ENCODE measurements at places on chromosomes 2 and 18.
A peak's percentile ranks its signal among the peaks of the same experiment; 100 is the strongest.

GRCh38 chr2:32986480-32986879, 39.7 kb downstream of the LTBP1 start:
- no peak for DNase-seq

GRCh38 chr2:88690591-88691338, 708 bp upstream of the RPIA start:
- peak; percentile 14 for DNase-seq

DNA sequence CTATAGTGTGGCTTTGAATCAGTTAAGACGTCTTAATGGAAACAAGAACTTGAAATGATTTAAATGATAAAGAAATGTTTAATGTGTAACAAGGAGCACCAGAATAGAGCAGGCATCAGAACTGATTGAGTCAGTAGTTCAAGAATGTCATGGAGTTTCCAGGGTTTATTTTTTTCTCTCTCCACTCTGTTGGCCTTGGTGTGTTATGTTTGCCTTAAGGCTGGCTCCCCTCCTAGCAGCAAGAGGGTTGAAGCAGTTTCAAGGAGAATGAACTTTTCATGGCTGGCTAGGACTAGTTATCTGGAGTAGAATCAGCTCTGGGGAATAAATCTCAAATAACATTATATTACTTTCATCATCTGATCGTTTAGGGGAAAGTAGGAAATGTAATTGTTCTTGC, 13.4 kb upstream of the GLS start:
- no peak for DNase-seq

GRCh38 chr2:186031229-186031628, 292.6 kb downstream of the FSIP2 start:
- DNase-seq: no peak

DNA sequence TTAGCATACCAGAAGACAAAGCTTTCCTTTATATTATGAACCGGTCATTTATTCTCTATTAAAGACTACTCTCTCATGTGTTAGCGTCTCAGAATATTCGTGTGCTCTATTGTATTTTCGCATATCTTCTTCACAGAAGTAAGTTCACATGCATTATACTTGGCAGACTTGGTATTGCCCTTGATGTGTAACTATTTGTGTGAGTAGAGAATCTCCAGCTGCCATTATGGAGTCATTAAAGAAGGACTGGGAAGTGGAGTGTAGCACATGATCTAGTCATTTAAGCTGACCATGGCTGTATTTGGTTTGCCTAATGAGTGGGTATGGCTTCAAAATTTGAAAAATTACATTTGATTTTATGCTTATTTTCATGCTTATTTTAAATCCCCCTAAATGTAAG, 92.9 kb downstream of the TTC27 start:
- no peak for DNase-seq

GRCh38 chr2:225996462-225996828, 596.9 kb downstream of the NYAP2 start:
- no peak for DNase-seq

- no peak for DNase-seq
Measured at GRCh38 chr18:36387310-36387709, 89.8 kb downstream of the FHOD3 start.

DNA sequence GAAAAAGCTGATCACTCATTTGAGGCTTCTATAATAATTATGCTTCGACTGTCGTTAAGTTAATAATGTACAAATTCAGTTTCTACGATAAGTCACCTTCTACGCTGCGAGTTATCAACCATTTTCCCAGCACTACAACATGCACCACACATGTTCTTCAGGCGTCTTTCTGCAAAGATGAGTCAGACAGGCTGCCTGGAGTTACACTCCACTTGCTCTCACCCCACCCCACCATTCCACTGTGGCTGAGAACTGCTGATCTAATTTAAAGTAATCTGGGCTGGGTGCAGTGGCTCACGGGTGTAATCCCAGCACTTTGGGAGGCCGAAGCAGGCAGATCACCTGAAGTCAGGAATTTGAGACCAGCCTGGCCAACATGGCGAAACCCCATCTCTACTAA, 218.6 kb downstream of the DYM start:
- DNase-seq: no peak

DNA sequence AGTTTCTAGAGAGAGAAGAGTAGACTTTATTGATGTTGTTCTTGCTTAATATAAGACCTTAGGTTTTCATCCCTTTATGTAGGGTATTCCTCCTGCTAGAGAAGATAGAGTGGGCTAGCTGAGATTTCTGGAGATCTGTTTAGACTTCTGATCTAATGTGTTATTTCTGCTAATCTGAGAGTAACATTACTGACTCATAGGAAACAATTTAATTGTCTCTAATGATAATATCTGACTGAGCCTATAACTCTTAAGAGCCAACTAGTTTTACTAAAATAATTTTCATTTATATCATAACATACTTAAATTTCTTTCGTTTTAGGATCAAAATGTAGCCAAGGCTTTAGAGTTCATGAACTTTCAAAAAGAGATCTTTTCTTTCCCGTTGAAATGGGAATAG, 618.7 kb upstream of the ZEB2 start:
- DNase-seq: no peak

GRCh38 chr2:172736424-172737174, 954 bp downstream of the RAPGEF4 start:
- DNase-seq: no peak

- DNase-seq: no peak
Measured at GRCh38 chr2:132550946-132551345, 119.1 kb downstream of the LYPD1 start.

GRCh38 chr2:80560326-80560725, 255.8 kb upstream of the LRRTM1 start:
- DNase-seq: no peak

DNA sequence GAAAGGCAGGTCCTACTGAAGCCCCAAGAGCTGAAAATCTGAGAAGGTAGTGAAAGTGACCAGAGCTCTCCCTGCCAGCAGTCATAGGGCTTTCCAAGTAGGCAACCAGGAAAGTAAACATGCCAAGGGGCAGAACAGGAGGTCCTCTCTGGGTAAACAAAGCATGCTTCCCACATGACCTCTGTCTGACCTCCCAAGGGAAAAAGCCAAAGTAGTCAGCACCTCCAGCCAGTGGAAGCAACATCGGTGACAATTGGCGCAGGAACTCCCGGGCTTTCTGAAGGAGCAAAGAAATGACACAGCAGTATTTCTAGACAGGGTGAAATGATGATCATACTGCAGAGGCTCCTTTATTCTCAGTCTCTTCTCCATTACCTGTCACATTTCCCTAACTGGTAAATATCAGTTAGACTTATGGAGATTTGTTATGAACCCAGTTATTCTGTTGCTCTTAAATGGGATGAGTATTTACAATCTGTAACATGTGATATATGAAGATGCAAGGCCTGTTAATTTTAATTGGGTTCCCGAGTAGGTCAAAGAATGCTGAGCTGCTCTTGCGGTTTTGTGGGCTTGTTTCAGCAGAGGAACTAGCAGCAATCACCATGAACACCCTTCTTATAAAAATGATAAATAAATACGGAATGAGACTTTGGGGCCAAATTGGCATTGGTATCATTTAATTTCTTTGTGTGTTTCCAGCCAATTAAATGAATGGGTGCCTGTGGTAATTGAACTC, 321.0 kb downstream of the RND3 start:
- DNase-seq: no peak

- no peak for DNase-seq
Measured at GRCh38 chr18:26052505-26052904, 37.9 kb downstream of the SS18 start.

- no peak for DNase-seq
Measured at GRCh38 chr2:188207554-188207953, 84.1 kb upstream of the GULP1 start.

GRCh38 chr2:150997066-150997465, 264.6 kb downstream of the RBM43 start:
- DNase-seq: no peak

DNA sequence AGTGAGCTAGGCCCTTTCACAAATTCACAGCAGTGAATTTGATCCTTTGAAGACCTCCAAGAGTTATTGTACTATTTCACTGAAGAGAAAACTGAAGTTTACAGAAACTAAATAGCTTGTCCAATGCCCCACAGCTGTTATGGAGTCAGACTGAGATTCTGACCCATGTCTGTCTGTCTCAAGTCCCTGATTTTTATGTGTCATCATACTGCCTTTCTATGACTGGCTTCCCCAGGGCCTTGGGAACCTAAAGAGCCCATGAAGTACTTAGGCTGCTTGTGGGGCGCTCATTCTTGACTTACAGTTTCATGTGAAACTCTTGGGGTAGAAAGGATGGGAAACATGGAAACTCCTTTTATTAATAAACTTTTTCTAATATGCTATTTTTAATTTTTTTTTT, 107.7 kb downstream of the ATL2 start:
- DNase-seq: no peak

DNA sequence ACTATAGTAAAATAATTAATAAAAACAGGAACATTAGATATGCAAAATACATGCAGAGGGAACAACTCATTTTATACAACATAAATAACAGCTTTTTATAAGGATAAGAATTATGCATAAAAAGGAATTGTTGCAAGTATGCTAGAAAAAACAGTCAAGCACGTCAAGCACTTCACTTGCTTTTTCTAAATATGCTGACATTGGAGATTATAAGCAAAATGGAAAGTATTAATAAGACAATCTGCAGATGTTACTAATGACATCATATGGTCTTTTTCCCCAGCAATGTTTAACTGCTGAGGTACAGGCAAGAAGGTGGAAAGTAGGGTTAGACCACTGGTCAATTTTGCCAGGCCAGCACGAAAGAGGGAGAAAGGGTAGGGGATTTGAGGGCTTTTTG, 111.7 kb downstream of the HIBCH start:
- DNase-seq: no peak

GRCh38 chr2:56250153-56250729, 66.5 kb downstream of the CCDC85A start:
- no peak for DNase-seq

DNA sequence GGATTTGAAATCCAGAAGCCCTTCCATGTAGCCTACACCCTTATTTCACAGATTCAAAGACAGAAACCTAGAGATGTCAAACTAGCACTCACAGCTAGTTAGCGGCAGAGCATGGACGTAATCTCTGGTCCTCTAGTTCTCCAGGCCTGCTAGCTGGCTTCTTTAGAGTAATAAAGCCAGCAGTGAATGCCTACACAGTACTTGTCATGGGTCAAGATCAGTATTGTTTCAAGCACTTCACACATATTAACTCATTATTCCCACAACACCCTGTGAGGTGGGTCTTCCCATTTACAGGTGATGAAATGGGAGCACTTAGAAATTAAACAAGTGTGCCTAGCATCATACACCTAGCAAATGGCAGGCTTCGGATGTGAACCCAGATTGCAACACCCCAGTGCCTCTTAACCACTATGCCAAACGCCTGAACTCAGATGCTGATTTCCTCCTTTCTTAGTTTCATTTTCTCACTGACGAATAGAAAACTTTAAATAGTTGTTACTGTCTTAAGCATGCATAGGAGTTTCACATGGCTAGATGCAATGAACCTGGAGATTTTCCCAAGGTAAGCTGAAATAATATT, 14.5 kb upstream of the ZBTB14 start:
- DNase-seq: no peak

DNA sequence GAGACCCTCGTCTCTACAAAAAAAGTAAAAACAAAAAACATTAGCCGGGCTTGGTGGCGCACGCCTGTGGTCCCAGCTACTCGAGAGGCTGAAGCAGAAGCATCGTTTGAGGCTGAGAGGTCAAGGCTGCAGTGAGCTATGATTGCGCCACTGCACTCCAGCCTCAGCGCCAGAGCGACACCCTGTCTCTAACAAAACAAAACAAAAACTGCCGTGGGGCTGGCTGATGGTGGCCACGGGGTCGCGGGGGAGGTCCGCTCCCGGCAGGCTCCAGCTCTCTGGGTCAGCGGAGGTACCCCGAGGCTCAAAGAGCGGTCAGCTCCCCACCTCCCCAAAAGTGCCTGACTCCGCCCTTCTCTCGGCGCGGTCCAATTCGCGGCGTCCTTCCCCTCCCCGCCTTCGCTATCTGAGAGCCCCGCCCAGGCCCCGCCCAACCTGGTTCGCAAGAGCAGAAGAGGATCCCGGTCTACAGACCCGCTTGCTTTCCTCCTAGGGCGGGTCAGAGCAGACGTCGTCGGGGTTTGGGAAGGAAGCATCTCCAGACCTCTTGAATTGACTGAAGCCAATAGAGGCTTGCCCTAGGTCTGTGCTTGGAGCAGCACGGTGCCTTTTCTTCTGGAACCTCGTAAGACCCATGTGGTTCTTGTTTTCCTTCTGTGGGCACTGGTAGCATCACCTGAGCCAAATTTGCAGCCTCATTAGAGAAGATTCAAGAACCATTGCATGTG, 7.8 kb downstream of the RAX start:
- DNase-seq: no peak

DNA sequence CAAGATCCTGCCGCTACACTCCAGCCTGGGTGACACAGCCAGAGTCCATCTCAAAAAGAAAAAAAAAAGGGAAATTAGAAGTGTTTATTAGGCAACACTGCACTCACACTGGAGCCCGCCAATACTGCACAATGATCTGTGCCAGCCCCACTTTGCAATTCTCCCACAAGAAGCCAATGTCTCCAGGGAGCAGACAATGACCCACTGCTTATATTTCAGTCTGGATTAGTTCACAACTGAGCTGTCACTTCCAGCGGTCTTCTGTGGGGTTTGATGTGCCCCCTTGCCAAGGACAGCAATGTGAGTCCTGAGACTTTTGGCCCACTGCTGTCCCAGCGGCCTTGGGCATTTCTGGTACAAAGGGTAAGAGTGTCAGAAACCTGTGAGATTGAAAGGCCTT, 85.6 kb upstream of the PPM1B start:
- DNase-seq: no peak

GRCh38 chr18:49613641-49614151, 51.8 kb downstream of the LIPG start:
- no peak for DNase-seq

- no peak for DNase-seq
Measured at GRCh38 chr2:190677255-190677654, 28.4 kb downstream of the NAB1 start.

GRCh38 chr2:179024445-179024844, 25.5 kb downstream of the CCDC141 start:
- DNase-seq: no peak

Measured in stimulated activated CD4-positive, alpha-beta T cell treated with anti-CD3 and anti-CD28 coated beads, Interleukin-1b, Interleukin-23, amount 100 ng/mL, for 1 hour (primary cell).